ENCODE measurements at places on chromosomes 4 and X.

DNA sequence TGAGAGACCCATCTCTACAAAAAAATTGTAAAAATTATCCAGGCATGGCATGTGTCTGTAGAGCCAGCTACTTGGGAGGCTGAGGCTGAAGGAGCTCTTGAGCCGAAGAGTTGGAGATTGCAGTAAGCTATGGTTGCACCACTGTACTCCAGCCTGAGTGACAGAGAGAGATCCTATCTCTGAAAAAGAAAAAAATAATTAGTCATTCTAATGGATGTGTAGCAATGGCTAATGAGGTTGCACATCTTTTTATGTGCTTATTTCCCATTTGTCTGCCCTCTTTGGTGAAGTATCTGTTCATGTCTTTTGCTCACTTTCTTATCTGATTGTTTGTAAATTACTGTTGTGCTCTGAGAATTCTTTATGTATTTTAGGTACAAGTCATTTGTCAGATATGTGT is 19.0 kb upstream of the MAML3 start:
- no peak for DNase-seq

DNA sequence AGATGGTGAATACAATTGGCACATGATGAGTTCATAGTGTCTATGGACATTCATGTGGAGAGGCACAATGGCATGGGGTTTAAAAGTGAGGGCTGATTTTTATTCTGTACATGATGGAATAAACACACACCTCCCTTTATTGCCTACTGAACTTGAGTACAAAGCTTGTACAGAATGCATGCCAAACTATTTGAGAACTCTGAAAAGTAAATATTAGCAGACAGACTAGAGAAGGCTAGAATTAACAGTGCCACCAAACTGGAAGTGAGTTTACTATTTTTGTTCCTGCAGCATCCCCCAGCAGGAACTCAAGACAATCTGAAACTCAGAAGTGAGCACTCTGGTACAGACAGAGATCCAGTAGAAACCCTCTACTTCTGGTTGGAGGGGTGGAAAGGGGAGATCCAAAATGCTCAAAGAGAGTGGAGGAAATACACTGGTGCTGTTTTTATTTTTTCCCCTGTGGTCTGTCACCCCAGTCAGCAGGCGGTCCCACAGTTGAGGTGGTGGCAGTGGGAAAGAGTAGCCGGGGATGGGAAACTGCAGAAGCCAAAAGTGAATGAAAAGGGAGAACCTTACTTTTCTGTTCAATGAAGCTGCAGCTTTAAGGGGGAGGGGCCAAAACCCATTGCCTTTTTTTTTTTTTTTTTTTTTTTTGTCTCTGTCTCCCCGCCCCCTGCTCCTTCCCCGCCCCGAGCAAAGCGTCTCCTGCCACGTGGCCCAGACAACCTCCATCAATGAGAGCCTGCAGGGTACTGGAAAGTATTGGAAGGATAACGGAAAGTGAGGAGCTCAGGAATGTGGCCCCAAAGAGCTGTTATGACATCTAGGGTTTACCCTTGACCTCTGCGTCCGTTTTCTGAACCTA is 20.5 kb downstream of the AKAP4 start:
- DNase-seq, result no peak

- DNase-seq, result no peak
Measured at GRCh38 chrX:65451663-65452062, 82.9 kb downstream of the LAS1L start.

GRCh38 chrX:49172280-49172780 is 632 bp downstream of the PLP2 start:
- DNase-seq, result no peak

DNA sequence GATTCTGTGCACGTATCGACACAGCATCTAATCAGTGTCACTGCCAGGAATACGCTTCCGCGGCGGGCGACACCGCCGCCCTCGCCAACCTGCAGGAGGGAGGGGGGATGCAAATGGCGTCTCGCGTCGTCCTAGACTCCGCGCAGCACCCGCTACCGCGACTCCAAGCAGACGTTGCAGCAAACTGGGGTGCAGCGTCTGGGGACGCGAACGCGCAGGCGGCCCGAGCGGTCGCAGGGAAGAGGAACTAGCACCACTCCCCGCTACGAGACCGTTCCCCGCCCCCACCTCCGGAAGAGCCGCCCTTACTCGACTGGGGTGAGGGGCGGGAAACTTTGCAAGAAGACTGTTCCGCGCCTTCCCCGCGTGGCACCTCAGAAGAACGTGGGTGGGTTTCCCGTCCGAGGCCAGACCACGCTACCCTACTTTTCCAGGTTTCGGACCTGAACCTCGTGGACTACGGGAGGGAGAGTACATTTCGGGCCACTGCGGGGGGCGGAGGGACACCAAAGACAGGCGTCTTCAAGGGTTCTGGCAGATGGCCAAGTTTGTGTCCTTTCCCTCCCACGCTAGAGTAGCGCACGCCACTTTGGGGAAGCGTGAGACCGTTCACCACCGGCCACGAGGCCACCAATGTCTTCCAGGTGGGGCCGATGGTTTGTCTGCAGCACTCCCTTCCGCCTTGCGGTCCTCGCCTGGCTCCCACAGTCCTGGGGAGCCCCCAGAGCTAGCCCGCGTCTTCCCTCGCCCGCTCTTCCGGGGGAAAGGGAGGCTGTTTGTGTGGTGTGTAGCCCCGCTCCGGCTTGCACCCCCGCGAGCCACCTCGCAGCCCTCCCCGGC is 78.0 kb upstream of the BCOR start:
- no peak for DNase-seq

- no peak for DNase-seq
Measured at GRCh38 chrX:129825746-129826505, 17.8 kb downstream of the ZDHHC9 start.

DNA sequence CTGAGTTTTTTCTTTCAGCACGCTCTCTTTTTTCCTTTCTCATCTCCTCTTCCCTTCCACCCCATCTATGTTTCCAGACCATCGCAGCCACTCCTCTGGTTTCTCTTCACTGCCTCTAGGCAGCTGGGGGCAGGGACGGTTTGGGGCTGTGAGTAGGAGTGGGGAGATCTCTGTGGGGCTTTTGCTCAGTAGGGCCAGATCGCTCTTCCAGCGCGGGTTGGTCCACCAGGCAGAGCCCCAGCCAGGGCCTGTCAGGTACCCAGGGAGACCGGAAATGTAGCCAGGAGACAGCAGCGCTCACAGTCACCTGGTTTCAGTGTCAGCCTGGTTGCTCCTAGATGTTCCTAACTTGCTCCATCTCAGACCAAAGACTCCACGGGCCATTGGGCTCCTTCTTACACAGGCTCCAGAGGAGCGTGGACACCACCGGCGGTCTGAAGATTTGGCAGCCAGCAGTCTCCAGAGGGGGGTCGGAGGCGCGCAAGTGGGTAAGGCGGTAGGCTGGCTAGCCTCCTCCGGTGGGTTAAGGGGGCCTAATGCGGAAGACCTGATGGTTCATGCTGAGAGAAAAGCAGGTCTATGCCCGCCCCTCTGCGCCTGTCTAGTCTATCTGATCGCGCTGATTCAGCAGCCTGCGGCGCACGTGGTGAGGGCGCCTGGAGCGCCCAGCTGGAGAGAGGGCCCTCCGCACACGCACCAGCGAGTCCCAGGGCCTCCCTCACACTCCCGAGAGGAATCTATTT is 1.8 kb downstream of the FGF5 start:
- no peak for DNase-seq

- no peak for DNase-seq
Measured at GRCh38 chrX:47231167-47231566, 1.6 kb upstream of the USP11 start.

DNA sequence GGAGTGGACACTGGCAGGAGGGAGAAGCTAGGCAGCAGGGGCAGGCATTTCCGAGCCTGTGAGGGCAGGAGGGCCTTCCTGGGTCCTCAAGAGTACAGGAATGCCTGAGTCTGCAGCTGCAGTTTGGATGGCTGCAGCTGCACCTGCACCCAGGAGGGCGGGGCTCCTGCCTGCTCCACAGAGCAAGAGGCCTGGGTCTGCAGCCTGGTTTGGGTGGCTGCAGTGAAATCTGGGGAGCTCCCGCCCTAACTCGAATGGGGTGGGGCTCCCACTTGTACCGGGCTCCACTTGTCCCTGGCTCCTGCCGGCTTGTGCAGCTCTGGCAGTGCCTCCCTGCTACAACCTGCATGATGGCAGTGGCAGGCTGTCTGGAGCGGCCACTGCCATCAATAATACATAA is 436.0 kb downstream of the ARHGAP24 start:
- DNase-seq, result no peak

GRCh38 chr4:186623546-186623945 is 68.2 kb upstream of the MTNR1A start:
- no peak for DNase-seq

GRCh38 chrX:110759785-110760184 is 35.8 kb downstream of the CHRDL1 start:
- no peak for DNase-seq

GRCh38 chr4:177047851-177048174 is 255.1 kb upstream of the VEGFC start:
- no peak for DNase-seq

DNA sequence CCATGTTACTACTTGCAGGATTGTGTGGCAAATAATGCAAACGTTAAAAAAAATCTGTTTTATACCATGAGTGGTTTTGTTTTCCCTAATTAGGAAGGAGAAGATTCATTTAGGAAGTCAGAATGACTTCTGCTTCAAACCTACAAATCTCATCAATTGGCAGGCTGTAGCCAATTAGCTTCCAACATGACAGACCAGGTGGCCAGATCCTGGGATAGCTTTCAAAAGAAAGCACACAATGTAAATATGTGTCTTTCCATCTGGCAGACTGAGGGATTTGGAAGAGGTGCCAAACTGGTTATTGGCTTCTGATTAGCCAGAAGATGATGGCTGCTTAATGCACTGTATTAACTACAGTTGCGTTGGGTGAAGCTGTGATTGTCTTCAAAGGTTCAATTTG is 432.8 kb downstream of the ANKRD50 start:
- DNase-seq, result no peak

DNA sequence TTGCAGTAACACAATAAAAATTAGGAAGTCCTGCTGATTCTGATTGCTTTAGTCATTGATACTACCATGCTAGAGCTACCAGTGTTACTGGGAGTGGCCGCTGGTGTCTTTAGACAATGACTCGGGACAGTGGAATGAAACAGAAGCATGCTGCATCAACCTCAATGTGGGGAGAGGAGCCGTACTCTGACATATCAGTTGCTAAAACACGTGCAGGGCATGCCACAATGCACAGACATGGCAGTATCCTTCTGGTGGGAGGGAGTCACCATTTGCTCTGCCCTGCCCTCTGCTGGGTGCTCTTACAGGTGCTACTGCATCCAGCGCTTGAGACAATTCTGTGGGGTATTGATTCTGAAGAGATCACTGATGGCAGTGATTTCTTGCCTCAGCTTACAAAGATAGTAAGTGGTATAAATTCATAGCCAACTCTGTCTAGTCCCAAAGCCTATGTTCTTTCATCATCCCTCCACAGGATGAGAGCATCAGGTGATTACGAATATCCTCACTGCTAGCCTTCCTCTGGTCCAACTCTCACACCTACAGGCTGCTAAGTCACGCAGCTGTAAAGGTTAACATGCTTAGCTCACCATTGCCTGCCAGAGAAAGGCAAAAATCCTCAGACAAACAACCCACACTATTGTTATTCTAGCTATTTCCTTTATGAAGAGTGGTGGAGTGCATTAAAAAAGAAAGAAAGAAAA is 43.7 kb downstream of the NSG1 start:
- DNase-seq, result no peak

DNA sequence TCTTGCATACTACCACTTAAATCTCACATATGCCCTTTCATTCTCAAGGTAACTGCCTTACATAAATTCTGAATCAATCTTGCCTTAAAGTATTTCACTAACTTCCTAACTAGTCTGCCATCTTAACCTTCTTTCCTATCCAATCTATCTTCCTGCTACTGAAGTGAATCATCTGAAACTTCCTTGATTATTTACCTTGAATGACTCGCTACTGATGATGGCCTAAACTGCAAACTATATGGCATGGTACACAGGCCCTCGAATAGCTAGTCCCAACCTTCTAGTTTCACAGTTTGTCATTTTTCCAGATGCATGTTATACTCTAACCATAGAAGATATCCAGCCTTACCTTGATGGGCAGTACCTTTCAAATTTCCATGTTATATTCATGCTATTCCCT is 19.9 kb downstream of the PHKA1 start:
- no peak for DNase-seq

- DNase-seq, result no peak
Measured at GRCh38 chr4:75494563-75494962, 19.6 kb downstream of the RCHY1 start.

DNA sequence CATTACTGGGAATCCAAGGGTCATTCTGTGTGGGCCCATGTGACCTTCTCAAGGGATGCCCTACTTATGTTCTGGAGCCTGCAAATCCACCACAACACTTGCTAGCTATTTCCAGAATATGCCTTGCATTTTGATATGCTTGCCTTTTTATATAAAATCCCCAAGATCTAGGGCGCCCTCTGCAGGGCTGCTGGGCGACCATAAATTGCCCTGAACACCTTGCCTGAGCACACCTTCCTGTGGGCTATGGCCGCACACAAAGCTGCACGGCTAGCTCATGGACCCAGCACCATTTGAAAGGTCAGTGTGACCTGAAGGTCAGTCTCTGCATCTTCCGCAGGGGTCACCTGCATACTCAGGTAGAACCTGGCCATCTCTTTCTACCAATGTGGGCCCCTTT is 311.7 kb downstream of the NLGN4X start:
- no peak for DNase-seq

- no peak for DNase-seq
Measured at GRCh38 chr4:171979461-171979860, 166.3 kb downstream of the GALNTL6 start.

- no peak for DNase-seq
Measured at GRCh38 chr4:2591189-2591588, 54.7 kb downstream of the FAM193A start.

- DNase-seq, result no peak
Measured at GRCh38 chr4:10832806-10833628, 148.4 kb upstream of the CLNK start.

GRCh38 chr4:186144198-186144945 is 39.9 kb downstream of the FAM149A start:
- DNase-seq, result no peak

- no peak for DNase-seq
Measured at GRCh38 chr4:113756005-113756410, 5.5 kb downstream of the CAMK2D start.

- no peak for DNase-seq
Measured at GRCh38 chrX:47643926-47644325, 6.4 kb downstream of the ELK1 start.
